ENCODE measurements at places on chromosomes 6 and 20.

DNA sequence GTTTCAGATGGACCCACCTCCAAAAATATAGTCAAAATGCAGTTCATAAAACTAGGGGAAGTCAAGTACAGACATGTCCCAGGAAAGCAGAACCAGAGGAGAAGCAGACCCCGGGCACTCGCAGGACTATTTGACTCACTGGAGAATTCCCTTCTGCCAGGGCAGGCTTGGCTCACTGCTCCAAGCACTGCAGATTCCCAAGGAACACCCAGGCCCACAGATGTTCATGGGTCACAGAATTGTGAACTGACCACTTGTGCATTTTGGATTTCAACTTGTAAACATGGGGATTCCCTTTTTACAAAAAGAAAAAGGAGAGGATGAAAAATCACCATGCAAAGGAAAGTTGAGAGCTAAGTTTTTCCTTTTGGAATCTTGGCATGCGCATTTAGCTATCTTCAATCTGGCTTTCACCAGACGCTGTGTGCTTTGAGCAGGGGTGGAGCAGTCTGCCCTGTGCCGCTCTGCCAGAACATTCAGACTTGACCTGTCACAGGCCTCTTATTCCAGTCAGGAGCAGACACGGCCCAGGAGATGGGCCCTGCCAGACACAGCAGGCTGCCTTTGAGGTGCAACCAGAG lies 237.5 kb upstream of the TAB2 start:
- no peak for DNase-seq

- DNase-seq: no peak
These were observed 498.8 kb downstream of the PTPRT start for GRCh38 chr20:42690842-42691437.

DNA sequence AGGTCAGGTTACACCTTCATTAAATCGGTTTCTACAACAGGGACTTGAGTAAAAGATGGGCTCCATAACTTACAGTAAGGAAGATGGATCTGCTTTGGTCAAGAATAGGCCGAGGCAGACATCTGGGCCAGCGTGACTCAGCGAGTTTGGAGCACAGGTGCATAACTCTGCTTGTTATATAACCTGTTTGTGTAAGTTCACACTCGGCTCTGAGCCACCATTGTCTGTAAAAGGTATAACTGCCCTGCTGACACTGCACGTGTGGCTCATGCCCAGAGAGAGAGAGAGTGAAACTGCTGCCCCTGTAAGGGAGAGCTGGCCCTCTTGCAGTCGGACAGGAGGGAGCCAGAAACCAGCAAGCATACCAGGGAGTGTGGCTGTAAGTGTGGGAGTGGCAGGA lies 737.9 kb upstream of the SLC35B3 start:
- no peak for DNase-seq

DNA sequence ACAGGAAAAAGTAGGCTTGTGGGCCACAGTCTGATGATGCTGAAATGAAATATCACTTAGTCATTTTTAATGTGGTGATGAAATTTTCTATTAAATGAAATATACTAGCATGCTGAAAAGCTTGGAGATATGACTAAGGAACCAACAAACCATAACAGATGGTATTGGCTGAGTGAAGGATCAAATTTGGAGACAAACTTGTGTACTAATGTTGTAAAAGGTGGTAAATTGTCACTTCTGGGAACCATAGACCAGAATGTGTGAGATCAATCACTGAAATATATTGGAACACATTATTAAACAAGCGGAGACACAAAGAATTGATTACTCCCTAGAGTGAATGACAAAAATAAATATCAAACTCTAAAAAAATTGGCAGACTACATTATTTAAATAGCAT lies 232.4 kb downstream of the DOK5 start:
- DNase-seq: no peak

- no peak for DNase-seq
These were observed 18.7 kb downstream of the MANEA start for GRCh38 chr6:95596021-95596420.

GRCh38 chr6:157715728-157716164 lies 107.3 kb upstream of the SNX9 start:
- no peak for DNase-seq

Data from left lobe of liver (tissue), 2 donors.